ENCODE measurements at places on chromosomes 12 and 14.
A peak's percentile ranks its signal among the peaks of the same experiment; 100 is the strongest.

GRCh38 chr14:44963775-44964380 is 1.9 kb downstream of the TOGARAM1 start:
- peak; percentile 44 for DNase-seq

DNA sequence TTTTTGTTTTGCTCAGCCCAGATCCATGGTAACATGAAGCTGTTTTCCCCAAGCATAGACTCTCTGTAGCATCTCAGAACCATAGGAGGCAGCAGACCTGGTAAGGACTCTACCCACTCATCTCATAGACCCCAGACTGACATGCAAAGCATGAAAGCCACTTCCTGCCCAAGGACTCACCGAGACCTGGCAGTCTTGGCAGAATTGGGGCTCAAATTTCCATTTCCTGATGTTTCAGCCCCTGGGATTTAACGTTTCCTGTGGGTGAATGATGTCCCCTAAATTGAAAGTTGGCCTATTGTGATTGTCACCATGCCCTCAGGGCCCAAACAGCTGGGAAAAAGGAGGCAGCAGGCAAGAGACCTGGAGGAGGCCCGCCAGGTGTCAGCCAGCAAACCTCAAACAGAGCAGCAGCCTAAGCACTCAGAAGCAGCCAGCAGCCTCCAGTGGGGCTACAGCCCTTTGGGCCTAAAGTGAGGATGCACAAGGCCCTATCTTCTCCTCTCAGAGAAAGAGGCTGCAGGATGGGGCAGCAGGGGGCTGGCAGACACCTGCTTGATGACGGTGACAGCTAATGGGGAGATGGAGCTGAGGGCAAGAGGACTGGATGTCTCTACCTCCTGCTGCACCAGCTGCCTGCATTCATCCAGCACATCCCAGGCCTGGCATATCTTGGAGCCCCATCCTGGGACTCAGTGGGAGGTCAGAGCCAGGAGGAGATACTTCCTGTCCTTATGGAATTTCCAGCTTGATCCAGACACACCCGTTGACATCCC is 8.5 kb downstream of the KRT85 start:
- DNase-seq: peak; percentile 38

DNA sequence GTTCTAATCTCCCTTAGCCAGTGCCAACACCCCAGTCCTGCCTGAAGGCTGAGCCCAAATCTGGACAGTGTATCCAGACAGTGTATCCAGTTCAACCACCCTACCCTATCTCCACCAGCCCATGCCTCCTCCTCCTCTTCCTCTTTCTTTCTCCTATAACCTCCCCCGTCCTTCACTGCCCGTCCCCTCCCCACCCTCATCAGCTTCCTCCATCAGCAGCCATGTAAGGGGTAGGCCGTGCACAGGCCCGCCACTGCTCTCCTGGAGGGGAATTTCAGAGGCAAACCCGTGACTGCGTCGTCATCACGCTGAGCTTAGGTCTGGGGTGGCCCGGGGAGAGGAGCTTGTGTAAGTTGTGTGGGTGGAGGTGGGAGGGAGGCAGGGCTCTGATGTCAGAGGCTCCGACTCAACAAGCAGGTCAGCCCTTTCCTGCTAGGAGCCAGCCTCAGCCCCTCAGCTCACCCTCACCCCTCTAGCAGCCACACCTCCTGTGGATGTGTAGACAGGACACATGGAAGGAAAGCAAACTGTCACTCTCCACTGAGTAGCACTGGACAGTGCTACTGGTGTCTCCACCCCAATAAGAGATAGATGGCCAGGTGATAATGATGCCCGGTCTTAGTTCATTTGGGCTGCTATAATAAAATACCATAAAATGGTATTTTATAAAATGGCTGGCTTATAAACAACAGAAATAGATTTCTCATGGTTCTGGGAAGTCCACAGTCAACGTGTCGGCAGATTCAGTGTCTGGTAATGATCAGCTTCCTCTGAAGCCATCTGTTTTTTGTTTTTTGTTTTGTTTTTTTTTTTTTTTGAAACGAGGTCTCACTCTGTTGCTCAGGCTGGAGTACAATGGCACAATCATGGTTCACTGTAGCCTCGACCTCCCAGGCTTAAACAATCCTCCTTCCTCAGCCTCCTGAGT is 50.5 kb downstream of the IRF2BPL start:
- peak; percentile 78 for DNase-seq

GRCh38 chr12:33942172-33942571 is 80.1 kb upstream of the ALG10 start:
- DNase-seq: no peak

GRCh38 chr14:103688441-103688840 is 26.8 kb downstream of the XRCC3 start:
- DNase-seq: peak; percentile 38

GRCh38 chr12:55041345-55042055 is 21.7 kb downstream of the NEUROD4 start:
- no peak for DNase-seq

- no peak for DNase-seq
These were observed 80.3 kb upstream of the FBRSL1 start for GRCh38 chr12:132409495-132410295.

- DNase-seq: no peak
These were observed 417.0 kb downstream of the ATP23 start for GRCh38 chr12:58358369-58358768.

DNA sequence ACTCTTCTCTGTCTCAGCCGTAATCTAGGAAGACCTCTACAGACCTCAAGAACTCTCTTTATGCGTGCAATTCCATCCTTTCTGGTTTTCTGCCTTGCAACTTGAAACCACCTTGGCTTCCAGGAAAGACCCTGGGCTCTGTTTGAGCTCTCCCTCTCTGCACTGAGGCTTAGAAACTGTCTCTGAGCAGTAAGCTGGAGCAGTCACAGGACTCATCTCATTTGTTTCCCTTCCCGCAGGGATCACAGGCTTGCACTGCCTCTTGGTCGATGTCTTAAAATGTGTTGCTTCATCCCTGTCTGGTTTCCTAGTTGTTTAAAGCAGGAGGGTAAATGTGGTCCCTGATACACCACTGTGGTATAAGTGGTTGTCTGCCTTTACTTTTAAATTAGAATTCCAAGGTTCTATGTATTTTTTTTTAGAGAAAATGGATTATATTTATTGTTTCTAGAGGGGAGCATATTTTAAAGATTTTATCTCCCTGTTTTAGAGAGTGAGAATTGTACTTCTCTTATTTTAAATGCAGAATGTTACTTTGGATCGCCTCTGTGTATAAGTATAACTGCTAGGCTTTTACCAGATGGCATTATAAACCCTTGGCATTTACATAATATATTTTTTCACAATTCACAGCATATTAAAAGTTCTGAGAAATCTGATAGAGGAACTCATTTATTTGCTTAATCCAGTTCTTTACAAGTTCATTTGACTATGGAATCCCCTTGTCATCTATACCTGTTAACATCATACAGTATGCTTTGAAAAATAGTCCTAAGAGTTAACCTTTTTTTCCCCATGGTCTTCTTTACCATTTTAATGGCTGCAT is 26.4 kb downstream of the EID3 start:
- DNase-seq: no peak

DNA sequence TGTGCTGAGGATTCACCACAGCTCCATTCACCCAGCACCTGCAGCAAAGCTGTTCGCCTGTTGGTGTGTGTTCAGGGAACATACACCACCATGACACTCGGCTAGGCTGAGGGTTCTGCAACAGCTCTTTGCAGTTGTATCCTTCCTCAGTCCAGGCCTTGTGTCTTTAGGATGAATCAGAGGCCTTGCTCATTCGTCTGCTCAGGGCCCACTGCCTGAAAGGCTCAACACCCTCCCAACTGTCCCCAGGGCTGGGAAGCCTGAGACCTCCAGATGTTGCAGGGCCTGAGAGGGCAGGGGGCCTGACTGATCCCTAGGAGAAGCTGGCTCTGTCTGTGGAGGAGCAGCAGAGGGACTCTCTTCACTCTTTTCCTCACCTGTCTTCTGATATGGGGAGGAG is 11.2 kb downstream of the ZDHHC22 start:
- DNase-seq: no peak

DNA sequence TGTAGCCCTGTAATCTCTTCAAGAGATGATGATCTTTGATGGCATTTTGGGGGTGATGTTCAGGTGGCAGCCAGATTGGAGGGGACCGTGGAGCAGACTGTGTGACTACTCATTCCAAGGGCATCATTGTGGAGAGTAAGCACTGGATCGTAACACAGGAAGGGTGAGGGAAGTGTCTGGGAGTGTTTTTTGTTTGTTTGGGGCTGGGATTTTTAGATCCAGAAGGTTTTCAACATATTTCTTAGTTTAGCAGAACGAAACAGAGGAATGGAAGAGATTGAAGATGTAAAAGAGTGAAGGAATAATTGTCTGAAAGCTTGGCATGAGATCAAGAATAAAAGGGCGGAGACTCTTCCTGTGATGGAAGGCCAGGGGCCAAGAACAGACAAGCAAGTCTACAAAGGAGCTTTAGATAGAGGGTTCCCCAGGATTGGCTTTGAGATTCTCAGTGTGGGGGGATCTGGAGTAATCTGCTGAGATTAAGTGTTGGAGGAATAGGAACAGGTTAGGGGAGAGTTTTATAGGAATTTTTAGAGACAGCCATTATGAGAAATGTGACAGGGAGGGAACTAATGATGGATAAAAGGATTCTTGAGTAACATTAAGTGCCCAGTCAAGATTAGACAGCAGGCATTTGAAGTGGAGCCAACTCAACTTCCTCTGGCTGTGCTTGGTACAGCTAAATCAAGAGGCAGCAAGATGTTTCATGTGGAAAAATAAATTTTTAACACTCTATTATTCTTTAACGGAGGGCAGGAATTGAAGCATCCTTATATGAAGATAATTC is 79.7 kb upstream of the REP15 start:
- peak; percentile 29 for DNase-seq

GRCh38 chr12:5226581-5226980 is 182.9 kb downstream of the KCNA5 start:
- no peak for DNase-seq

DNA sequence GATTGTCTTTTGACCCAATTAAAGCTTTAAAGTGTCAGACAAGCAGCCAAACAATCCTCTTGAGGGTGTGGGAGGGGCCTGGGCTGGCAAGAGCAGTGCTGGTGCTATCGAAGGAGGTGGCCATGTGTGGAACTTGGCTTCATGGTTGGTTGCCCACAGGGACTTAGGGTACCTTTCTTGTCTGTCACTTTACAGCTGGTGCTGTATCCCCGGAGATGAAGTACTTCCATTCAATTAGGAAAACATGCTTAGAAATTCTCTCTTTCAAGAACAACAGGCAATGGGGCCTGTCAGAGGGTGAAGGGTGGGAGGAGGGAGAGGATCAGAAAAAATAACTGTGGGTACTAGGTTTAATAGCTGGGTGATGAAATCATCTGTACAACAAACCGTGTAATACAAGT is 86.5 kb downstream of the DAAM1 start:
- DNase-seq: peak; percentile 34

- no peak for DNase-seq
These were observed 109.7 kb downstream of the ZNF664 start for GRCh38 chr12:124082687-124083086.

DNA sequence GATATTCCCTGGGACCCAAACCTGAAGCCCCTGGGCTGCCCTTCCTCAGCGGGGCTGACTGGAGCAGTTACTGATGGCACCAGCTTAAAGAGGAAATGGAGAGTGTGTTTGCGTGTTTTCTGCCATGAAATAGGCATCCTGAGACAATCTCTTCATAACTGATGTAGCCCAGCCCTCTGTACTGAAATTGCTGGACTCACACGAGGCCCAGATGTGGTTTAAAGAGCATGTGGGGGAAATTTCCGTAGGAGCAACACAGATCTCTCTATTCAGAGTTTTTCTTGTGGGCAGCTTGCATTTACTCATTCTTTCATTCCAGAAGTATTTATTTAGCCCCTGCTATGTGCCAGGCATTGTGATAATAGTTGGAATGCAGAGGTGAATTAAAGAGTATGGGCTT is 782.1 kb upstream of the TBX3 start:
- no peak for DNase-seq

DNA sequence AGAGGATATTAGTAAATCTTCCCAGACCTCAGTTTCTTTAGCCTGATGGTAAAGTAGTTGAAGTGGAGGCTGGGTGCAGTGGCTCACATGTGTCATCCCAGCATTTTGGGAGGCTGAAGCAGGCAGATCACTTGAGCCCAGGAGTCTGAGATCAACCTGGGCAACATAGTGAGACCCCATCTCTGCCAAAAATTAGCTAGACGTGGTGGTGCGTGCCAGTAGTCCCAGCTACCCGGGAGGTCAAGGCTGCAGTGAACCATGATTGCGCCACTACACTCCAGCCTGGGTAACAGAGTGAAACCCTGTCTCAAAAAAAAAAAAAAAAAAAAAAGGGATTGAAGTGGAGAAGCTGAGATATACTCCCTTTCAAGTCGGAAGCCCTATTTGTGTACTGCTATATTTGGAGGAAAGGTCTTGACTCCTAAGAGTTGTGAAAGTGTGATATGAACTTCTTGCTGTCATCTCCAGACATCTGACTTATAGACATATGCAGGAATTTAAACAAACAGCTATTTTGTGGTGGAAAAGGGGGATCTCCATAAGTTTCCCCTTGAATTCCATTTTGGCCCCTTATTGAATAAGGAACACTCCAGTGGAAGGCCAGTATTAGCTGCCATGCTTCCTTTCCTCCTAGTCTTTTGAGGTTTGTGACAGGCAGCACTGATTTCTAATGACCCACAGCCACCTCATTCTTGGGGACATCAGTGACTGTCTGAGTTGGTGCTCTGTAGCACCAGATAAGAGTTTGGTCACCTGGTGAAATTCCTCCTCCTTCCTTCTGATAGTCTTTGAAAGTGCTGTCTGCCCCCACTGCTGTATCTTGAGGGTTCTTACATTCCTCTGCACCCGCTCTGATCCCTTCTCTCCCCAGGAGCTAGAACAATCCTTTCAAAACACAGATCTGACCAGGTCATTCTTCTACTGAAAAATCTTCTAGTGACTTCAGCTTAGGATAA is 7.4 kb downstream of the ELK3 start:
- no peak for DNase-seq

- DNase-seq: peak; percentile 21
These were observed 17.4 kb upstream of the LYZ start for GRCh38 chr12:69330475-69331473.

DNA sequence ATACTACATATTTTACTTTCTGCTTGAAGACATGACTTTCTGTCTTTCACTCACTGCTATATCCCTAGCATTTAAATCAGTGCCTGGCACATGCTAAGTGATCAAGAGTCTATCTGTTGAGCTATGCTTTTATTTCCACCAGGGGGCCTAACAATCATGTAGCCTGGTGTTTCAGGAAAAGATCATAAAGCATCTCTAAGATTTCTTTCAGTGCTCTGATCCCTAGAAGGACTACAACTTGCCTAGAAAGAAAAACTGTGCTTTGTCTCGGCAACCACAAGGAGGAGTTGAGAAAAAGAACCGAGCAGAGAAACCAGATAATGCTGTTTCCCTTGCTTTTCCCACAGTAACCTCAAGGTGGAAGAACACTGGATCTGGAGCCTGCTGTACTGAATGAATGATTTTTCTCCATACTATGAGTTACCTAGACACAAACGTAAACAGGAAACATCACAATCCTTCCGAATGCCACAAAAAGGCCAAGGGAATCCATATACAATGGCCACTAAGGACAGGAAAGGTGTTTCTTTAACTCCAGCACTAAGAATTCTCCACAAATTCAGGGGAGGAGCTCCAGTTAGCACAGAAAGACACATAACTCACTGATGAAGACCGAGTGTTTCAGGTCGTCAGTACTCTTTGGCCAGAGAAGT is 1.2 kb downstream of the CRY1 start:
- DNase-seq: peak; percentile 95
